ENCODE measurements at places on chromosomes 13 and 19. TPM values are rescaled to one million over a fixed set of nuclear protein-coding genes. Genes with fewer than 3 reads are reported as not detected.

Gene TNFSF9
- polyA plus RNA-seq: 0.20 TPM

Gene CCL25
- 0.15 TPM for polyA plus RNA-seq

Gene UPF1
- polyA plus RNA-seq: 49.1 TPM

Gene MLLT1
- 67.6 TPM for polyA plus RNA-seq

Gene ACP5
- 10.0 TPM for polyA plus RNA-seq

Gene NOTCH3
- polyA plus RNA-seq: 102 TPM
